ENCODE measurements at places on chromosomes 5 and 9.

DNA sequence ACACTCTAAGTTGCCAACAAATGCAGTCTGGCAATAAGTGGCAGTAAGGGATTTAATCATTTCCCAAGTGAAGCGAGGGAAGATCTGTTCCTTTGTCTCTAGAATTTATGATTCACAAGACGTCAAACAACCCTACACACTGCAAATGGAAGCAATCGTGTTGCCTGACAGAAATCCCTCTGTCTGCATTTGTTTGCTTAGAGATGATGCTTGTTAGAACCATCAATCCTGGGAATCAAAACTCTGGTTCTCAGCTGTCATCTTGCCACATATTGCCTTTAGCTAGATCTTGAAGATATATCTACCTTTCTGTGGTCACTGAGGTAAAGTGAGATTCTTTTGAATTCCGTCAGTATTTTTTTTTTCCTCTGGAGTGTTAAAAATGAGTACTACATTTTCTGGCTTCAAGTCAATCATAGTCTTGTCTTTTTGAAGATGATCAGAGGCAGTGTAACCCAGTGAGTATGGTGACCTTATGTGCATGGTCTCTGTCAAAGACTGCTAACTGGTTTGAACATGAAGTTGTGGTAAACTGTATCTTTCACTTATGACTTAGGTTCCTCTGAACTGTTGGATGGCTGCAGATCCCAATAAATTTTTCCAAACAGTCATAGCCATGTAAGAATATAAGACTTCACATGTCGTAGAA, 106.4 kb upstream of the STARD4 start:
- no peak for DNase-seq

DNA sequence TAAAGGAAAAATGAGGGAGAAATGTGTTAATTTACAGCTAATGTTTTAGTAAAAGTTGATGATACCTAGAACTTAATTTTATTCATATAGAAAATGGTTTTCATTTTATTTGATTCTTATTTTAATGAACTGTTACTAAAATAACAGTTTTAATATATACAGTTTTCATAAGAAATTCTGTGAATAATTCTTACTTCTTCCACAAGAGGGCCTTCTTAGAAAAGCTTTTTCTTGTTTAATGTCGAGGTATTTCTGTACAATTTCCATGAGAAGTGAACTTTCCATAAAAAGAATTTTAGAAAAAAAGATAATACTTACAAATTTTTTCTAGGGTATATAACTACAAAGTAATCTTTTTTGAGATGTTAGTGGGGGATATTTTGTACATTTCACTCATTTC, 73.9 kb downstream of the KLF9 start:
- DNase-seq = no peak

DNA sequence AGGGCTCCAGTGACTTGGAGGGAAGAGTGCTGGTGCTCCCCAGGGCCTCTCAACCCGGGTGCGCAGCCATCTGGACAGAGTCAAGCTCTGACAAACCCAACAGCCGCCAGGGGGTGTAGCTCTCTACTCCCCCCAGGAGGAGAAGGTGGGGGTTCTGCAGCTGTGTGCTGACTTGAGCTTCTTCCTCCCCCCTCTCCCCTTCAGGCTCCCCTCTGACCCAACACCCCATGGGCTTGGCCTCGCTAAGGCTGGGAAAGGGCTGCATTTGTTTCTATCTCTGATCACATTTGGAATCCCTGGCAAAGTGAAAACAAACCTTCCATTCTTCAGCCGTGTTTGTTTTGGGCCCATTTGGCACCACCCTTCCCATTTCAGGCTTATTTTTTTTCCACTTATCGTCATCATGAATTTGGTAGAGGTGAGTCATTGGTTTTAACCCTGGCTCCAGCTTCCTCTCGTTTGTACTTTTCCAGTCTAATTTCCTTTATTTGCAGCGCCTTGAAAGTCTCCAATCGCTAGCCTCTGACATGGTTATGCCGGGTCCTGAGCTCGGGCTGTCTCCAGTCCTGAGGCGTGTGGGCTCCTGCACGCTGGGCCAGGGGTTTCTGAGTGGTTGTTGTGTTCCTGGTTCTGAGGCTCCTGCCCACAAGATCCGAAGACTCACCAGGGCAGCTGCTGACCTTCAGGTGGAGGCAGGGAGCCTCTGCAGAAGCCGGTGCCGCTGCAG, 36.1 kb downstream of the DAP start:
- DNase-seq = no peak

GRCh38 chr9:119004618-119004990, 364.6 kb downstream of the BRINP1 start:
- DNase-seq = no peak

- DNase-seq = no peak
Measured at GRCh38 chr9:86741311-86742208, 205.7 kb downstream of the GAS1 start.

DNA sequence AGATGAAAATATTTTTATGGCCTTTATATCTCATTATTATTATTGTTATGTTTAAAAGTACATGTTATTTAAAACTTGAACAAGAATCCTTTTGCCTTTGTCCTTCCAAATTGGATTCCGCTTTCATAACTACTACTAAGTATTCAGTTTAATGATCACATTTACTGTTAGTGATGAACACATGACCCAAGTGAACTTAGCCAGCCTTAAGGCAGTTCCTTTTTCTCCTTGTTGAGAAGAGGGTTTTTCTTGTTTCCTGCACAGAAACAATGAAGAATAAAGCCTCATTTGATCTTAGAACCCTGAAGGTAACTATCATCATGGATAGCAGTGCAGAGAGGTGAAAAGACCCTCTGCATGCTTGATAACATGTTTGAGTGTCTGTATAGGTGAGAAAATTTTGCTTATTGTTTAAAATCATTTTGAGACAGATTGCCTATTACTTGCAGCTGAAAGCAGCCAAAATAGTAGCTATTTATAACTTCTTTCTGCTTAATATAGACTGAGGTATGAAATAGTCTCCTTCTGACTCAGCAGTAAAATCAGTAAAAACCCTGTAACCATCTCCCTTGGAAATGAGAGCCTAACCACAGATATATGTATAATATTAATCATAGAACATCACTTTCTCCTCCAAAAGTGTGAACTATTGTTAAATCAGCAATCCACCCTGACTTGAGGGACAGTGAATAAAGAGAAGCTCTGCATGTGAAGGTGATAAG, 266.2 kb downstream of the SPATA31D1 start:
- no peak for DNase-seq

- no peak for DNase-seq
Measured at GRCh38 chr5:81188962-81189361, 44.2 kb upstream of the CKMT2 start.

DNA sequence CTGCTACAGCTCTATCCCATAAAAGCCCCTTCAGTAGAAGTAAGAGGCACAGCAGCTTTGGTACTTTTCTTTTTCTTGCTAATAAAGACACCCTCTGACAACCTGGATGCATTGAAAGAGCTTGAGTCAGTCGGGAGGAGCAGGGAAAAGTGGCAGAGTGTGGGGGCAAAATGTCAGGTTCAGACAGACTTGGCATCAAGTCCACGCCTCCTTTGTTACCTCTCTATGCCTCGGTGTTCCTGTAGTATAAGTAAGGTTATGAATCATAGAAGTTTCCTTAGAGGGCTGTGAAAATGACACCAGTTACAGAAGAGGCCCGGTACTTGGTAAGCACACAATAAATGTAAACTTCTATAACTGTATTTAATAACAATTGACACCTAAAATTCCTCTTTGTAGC, 133.9 kb downstream of the ESM1 start:
- no peak for DNase-seq

DNA sequence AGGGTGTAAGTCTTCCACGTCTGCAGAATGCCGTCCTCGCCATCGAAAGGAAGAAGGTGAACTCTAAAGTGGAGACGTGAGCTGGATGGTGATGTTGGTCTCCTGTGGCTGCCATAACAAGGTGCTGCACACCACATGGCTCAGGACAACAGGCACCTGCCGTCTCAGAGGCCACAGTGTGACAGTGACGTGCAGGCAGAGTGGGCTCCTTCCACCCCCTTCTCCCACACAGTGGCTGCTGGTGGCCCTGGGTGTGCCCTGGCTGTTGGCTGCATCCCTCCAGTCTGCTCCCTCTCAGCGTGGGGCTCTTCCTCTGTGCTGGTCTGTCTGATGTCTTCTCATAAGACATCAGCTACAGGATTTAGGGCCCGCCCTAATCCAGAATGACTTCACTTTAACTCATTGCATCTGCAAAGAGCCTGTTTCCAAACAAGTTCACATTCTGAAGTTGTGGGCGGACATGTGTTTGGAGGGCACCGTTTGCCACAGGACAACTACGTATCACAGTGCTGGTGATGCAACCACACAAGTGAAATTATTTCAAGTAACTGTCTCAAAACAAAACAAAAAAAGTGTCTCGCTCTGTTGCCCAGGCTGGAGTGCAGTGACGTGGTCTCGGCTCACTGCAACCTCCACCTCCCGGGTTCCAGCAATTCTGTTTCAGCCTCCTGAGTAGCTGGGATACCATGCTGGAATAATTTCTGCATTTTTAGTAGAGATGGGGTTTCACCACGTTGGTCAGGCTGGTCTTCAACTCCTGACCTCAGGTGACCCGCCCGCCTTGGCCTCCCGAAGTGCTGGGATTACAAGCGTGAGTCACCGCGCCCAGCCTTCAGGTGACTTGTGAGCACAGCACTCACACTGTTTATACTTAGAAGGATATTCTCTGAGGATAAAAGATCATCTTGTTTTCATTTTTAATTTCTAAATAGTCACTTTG, 31.2 kb upstream of the CLPTM1L start:
- DNase-seq = no peak

DNA sequence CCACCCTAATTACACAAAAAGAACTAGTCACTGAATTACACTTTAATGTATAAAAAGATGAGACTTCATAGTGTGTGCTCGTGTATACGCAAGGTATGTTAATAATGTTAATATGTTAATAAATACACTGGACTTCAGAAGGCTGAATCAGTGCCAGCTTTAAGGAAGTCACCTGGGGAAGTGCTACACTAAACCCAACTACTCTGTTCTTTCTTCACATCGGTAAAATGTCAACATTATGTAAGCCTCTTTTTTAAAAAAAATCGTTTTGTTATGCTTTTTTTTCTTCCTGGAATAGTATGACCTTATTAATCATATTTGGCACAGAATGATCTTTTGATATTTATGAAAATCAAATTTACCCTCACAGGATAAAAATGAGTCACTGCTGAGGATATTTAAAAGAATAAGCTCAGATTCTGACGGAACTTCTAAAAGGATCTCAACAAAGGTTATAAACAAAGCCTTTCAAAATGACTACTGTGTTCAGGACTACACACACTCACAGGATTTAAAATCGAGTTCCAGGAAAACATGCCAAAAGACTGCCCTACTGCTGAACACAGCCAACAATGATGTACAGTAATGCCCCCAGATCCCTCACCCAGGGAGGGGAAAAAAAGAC, 75.9 kb downstream of the AUH start:
- peak; percentile 25 for DNase-seq

- DNase-seq = no peak
Measured at GRCh38 chr5:87899208-87899661, 369.4 kb downstream of the TMEM161B start.

DNA sequence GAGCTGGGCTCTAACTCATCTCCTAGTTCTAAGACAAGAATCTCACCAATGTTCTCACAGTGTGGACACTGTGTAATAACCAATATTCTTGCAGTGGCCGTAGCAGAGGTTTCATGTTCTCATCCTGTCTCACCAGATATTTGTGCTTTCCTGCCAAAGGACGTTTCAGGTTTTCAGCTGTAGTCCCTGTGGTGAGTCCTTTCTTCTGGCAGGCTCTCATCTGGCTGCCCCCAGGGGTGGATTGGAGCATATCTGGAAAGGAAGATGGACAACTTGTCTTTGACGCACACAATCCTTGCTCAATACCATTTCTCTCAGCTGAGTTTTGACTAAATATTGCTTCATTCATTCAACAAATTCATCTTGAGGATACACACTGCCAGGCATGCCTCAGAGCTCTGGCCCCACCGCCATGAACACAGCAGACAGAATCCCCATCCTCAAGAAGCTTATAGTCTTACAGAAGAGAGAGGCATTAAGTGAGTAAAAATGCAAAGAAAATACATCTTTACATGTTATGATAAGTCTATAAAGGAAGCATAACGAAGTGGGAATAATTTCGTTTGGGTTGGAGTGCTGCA, 33.8 kb upstream of the NEURL1B start:
- no peak for DNase-seq

DNA sequence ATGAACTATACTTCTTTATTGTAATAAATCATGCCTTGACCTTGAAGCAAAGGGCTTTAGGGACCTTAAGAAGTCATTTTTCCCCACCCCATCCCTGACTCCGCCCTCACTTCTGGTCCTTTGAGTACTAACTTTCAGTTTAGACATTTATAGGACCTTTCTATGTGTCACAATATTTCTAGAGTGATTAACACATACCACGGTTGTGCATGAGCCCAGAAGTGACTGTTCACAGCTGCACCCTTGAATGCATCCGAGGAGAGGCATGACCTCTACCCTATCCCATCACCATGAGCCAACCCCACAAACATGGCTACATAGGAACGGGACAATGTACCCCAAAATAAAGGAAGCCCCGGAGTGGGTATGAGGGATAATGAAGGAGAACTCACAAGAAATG, 160.3 kb downstream of the HSD17B3 start:
- no peak for DNase-seq

- DNase-seq = no peak
Measured at GRCh38 chr5:65066387-65067146, 297.8 kb downstream of the CWC27 start.

DNA sequence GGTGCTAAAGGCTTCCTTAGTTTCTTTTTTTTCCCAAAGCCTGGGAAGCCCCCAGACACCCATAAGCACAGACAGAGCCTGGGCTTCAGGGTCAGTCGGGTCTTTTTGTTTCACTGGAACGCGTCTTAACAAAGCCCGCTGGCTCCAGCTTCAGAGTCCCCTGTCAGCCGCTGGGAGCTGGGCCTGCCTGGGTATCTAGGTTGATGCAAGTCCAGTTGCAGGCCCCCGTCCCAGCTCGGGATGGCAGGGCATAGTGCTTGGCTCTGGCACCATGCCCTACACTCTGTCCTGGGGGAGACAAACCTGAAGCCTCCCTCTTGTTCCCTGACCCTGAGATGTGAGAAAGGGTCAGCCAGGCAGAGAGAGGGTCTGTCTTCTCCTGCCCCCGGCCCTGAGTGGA, 14.5 kb downstream of the OLFM1 start:
- no peak for DNase-seq

GRCh38 chr9:90455316-90455715, 187.3 kb downstream of the DIRAS2 start:
- DNase-seq = no peak

DNA sequence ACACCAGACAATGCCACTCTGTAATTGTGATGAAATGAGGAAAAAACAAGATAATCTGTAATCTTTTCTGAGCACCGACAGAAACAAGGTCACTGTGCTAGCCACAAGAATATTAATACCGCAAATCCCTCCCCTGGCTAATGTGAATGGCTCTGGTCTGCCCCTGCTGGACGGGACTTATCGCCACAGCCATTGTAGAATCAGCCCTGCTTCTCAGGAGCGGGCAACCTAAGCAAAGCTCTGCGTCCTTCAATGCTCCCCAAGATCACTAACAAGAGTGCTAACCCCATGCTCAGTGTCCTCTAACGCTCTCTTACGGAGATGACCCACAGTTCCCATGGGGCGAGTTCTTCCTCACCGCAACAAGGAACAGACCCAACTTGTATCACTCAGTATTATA, 42.7 kb downstream of the OR2V1 start:
- DNase-seq = no peak
